Fibroblast of villous mesenchyme (primary cell): ENCODE measurements at places on chromosomes 5 and 9. TPM values are rescaled to one million over a fixed set of nuclear protein-coding genes. Genes with fewer than 3 reads are reported as not detected.

DNA sequence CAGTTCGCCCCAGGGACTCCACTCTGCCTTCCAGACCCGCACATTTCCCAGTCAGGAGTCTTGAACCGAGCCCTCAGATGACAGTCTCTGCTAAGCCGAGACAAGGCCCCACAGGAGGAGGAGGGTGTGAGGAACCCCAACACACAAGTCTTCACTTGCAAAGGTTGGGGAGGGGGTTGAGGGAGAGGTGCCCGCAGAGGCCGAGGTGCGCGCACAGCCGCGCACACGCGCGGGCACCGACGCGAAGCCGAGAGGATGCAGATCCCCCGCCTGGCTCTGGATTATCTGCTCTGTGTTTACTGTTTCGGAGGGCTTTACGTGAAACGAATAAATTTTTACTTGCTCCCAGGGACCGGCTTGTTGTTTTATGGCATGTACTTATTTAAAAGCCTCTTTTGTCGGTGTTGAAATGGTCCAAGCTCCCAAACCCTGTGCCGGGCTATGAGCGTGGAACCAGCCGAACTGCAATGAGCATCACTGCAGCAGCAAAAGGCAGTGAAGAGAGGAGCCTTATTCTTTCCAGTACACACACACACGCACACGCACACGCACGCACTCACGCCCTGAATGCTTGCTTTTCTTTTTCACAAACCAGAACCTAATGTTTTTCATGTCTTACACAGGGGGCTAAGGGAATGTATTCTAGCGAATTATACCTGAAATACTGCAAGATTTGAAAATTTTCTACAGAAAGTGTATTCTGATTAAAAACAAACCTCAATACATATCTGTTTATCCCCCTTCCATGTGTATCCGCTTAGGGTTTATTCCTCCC, 297.7 kb downstream of the PARP8 start:
- no peak for DNase-seq

GRCh38 chr9:94166236-94166975, 82.1 kb downstream of the PTPDC1 start:
- DNase-seq = peak; percentile 100

GRCh38 chr9:126490871-126491567, 122.7 kb upstream of the LMX1B start:
- peak; percentile 71 for DNase-seq

- no peak for DNase-seq
Observed at GRCh38 chr9:134295746-134296250, 30.5 kb upstream of the RXRA start.

- peak; percentile 76 for DNase-seq
Observed at GRCh38 chr9:137534256-137535119, 15.7 kb downstream of the PNPLA7 start.

PCDHB15 gene
- total RNA-seq = under 0.01 TPM in 2 replicates

PRSS3 gene
- total RNA-seq = 3.9 and 12.9 TPM in 2 replicates

DNA sequence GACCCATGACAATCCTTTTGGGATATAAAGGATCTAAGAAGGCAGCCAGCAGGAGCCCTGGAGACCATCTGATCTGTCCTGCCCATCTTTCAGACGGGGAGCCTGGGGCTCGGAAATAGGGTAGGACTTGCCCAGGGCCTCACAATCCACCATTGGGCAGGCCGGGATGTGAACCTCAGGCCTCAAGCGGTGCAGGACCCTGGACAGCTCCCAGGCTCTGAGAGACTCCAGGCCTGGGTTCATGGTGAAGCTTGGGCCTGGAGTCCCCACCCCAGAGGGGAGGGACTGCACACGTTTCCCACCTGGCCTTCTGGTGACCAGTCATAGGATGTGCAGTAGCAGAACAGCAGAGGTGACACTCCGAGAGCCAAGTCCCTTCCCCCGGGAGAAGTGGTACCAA, 36.6 kb upstream of the RAPGEF1 start:
- DNase-seq = peak; percentile 55

DNA sequence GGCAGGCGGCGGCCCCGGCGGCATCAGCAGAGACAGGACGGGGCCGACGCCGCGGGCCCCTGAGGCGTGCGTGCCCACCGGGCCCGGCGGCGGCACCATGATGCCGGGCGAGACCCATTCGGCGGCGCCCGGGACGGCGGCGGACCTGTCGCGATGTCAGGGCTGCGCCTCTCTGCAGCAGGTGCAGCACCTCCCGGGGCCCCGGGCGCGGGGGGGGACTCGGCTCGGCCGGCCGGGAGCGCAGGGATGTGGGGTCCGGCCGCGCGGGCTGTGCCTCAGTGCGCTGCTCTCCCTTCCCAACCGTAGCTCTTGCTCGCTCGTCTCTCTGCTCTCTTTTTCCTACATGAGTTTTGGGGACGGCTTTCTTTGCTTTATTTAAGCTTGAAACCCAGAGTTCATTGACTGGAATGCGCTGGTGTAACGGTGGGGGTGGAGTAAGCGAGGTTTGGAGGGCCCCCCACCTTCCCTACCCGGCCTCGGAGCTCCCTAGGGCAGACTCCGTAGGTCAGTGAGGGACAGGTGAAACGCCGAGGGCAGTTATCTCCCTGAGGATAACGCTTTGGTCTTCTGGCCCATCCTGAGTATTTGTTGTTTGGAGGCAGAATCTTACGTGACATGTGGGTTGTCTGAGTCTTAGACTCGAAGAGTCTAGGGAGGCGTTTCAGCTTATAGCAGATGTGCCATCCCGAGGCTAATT, 490 bp downstream of the ICE1 start:
- no peak for DNase-seq

IFNA4 gene
- total RNA-seq = not detected in 2 replicates

DNA sequence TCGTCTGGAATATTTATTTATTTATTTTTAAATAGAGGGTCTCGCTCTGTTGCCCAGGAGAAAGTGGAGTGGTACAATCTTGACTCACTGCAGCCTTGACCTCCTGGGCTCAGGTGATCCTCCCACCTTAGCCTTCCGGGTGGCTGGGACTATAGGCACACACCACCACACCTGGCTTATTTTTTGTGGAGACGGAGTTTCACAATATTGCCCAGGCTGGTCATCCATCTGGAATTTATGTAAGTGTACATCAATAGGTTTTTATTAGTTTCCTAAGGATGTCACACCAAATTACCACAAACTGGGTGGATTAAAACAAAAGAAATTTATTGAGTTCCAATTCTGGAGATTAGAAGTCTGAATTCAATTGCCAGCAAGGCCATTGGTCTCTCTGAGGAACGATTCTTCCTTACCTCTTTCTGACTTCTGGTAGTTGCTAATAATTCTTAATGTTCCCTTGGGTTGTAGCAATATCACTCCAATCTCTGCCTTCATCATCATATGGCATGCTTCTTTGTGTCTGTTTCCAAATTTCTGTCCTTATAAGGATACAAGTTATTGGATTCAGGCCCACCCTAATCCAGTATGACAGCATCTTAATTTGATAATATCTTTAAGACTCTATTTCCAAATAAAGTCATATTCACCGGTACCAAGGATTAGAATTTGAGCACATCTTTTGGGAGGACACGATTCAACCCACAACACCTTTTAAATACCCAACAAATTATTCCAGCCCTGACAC, 16.3 kb upstream of the RAD23B start:
- no peak for DNase-seq

DNA sequence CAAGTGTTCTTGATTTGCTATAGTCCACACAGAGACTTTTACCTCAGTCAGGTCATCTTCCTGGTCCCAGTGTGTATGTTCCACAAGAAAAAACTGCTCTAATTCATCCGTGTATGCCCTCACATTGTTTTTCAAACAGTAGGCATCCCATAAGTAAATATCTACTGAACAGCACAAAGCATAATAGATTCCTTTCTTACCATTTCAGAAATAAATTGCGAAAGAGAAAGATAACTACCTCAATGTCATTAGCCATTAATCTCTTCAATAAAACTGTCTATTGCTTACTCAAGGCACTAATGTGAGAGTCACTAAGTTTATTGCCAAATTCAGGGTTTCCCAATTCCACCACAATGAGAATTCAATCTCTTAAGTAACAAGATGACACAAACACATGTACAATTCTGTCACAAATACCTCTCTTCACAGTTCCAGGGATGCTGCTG, 9.6 kb downstream of the FBXW2 start:
- DNase-seq = peak; percentile 96

PCA3 gene
- total RNA-seq = under 0.01 TPM in 1 of 2 replicates, not detected in the other

PCAT7 gene
- total RNA-seq = 0.43 and 0.64 TPM in 2 replicates

RC3H2 gene
- 52.8 and 67.8 TPM in 2 replicates for total RNA-seq

- peak; percentile 77 for DNase-seq
Observed at GRCh38 chr9:128438343-128439109, 17.3 kb upstream of the ODF2 start.

- no peak for DNase-seq
Observed at GRCh38 chr9:91023741-91024140, 222.1 kb downstream of the SYK start.

DNA sequence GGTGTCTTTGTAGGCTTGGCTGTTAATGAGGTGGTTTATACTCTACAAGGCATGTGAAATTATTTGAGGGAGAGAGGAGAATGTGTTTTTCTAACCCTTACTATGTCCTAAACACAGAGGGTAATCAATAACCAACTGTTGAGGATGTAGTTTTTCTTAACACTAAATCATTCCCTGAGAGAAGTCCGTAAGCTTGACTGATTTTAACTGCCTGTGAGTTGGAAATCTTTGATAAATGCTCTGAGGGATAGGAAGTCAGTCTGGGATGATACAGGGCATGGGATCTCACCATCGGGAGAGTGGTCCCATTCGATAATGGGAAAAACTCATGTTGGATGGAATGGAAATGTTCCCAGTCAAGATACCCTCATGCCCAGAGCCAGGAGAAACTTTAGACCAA, 249.6 kb downstream of the PDZD2 start:
- DNase-seq = no peak

PHF24 gene
- not detected in 2 replicates for total RNA-seq

TIMD4 gene
- not detected in 2 replicates for total RNA-seq

ANKRD18A gene
- total RNA-seq = under 0.01 TPM in 1 of 2 replicates, not detected in the other

DNA sequence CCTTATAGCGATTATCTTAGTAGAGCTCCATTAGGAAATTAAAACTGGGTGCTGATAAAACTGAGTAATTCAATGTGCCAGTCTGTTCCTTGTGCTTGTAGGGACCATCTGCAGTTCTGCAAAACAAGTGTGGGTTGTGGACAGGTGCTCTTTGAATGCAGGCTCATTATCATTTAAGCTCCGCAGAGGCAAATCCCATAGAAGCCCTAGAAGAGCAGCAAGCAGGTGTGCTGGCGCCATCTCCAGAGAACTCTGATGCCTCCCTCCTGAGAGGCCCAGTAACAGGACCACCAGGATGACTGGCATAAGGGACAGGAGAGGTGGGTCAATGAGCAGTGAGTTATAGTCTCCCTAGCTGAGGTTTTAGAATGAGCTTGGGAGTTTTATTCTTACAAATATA, 1342.4 kb upstream of the DMAC1 start:
- DNase-seq = no peak

DNA sequence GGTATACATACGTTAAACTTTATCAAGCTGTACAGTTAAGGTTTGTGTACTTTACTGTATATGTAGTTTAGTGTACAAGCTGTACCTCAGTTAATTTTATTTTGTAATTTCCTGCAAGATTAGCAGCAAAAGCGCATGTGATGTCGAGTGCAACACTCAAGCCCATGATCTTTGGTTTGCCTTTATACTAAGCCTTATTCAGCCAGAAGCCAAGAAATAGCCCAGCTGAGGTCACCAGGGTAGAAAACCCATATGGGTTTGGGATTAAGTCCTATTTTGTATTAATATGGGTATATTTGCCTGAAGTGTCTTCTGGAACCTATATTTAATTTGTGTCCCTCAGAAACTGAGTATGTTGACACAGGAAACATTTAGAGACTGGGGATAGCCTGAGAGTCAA, 59.3 kb downstream of the ZFAND5 start:
- DNase-seq = peak; percentile 46

- DNase-seq = no peak
Observed at GRCh38 chr9:132791699-132792240, 86.3 kb downstream of the AK8 start.

PCDHGA10 gene
- total RNA-seq = 11.7 and 12.2 TPM in 2 replicates

DNA sequence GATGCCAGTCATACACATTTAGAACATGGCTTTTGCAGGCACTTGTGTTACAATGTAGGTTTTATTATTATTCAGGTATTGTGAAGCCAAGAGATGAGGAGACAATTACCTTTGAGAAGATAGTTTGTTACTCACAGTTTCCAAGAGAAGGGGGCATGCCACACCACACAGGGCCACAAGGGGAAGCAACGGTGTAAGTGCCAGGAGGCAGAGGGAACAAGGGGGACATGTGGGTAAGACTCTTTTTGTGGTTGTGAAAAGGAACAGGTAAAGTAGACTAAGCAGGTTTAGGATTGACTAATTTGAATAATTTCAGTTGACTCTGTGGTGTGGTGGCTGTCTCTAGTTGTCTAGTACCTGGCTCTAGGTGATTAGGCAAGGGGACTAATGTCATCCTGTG, 191.2 kb downstream of the TRPM6 start:
- no peak for DNase-seq

NMUR2 gene
- not detected in 2 replicates for total RNA-seq
